ENCODE measurements at places on chromosomes 3 and 15.

DNA sequence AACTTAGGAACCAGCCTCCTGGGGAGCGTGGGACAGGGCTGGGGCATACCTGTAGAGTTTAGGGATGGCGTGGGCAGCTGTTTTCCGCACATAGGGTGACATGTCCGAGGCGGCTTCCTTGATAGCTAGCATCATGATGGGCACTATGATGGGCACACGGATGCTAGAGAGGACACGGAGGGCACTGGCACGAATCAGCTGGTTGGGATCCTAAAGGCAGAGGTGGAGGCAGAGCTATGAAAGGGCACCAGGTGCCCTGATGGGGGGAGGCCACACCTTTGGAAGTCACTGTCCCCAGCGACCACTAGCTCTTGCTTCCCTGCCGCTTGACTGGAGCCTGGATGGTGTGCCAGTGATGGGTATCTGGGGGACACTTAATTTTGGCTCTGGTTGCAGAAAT, 28.3 kb downstream of the AP3B2 start:
- DNase-seq = no peak

GRCh38 chr3:71244153-71244825, 339.2 kb downstream of the FOXP1 start:
- DNase-seq = no peak

- no peak for DNase-seq
These were observed 15.3 kb downstream of the ZBTB47 start for GRCh38 chr3:42668793-42669217.

- DNase-seq = peak; percentile 75
These were observed 85.8 kb downstream of the HMG20A start for GRCh38 chr15:77506311-77507142.

- peak; percentile 79 for DNase-seq
These were observed 89.7 kb downstream of the AQP9 start for GRCh38 chr15:58227706-58228543.
